NB4 (cell line): ENCODE measurements at places on chromosomes 16 and 17.
A peak's percentile ranks its signal among the peaks of the same experiment; 100 is the strongest.

DNA sequence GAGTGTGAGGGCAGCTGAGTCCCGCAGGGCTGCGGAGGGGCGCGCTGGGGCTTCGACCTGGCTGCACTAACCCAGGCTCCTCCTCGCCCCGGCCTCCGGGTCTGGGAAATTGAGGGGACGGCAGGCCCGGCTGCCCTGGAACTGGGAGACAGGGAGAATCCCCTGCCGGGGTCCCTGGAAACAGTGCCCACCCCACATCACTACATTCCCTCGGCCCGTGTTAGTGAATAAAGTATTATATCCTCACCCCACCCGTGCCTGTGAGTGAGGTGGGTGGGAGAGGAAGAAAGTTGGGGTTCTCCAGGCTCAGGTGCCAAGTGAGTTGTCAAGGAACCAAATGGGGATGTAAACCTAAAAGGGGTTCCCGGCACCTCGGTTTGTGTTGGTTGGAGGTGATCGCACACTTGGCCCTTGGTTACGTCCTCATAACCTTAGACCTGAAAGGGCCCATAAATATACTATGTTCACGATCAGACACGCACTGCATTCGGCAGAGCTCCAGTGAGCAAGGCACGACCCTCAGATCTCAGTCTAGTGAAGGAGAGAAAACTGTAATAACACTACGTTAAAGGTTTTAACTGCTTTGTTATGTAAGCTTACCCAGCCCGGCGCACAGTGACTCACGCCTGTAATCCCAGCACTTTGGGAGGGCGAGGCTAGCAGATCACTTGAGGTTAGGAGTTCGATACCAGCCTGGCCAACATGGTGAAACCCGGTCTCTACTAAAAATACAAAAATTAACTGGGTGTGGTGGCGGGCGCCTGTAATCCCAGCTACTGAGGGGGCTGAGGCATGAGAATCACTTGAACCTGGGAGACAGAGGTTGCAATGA is 11.2 kb downstream of the ZNF771 start:
- DNase-seq, result peak; percentile 55

DNA sequence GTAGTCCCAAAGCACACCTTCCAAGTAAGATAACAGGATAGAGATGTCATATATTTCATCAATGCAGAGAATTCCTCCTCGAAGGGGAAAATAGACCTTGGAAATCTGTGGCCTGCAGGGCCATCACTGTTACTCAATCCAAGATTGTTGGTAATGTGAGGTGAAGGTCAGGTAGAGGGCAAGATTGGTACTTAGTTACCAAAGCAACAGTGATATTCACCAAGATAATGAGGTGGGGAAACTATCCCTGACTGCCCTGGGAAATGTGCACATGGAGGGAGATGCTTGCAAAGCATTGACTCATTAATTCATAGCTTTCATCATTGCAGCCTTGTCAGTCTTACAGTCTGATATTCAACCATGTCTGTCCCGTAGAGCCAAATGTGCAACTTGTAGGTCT is 234.1 kb upstream of the MON1B start:
- DNase-seq, result no peak

DNA sequence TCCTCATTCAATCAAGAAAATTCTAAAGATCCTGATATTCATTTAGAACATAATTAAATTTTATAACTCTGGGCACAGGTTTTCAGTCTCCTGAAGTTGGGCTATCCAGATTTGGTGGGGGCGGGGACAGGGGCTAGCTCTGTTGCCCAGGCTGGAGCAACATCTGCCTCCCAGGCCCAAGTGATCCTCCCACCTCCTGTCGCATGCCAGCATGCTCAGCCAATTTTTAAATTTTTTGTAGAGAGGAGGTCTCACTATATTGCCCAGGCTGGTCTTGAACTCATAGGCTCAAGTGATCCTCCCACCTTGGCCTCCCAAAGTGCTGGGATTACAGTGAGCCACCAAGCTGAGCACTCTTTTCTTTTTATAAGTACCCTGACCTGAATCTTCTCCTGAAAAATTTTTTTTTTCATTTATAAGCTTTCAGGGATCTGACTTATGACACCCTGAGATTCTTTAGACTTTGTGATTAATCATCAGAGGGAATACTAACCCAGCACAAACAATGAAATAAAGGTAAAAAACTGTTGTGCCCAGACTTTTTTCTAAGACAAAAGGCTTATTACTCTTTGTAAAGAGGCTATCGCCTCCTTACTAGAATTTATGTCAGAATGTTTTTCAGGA is 62.6 kb downstream of the TUBD1 start:
- peak; percentile 62 for DNase-seq

GRCh38 chr16:54930005-54930868 is at the start of gene IRX5:
TSS of gene IRX5 (plus strand) at chr16:54930865. CDS start at chr16:54931199, 334 bp downstream.
- peak; percentile 99 for DNase-seq

DNA sequence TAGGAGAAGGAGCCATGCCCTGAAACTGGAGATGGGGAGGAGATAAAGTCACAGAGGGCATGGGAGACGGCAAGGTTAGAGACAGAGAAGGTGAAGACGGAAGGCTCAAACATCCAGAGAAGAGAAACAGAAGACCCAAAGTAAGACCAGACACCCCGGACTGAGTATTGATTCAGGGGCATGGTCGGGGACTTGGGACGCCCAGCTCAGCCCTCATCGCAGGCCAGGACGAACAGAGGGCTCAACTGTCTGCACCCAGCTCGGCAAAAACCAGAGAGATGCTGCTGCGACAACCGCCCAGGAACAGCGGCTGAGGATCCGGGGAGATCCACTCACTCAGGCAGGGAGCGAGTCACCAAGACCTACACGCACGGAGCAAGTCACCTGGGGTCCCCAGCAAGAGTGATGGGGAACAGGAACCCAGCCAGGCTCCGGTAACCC is 999 bp downstream of the XYLT1 start:
- DNase-seq, result peak; percentile 39

GRCh38 chr17:78126895-78127238 is 1.7 kb downstream of the TMC6 start:
- no peak for DNase-seq

DNA sequence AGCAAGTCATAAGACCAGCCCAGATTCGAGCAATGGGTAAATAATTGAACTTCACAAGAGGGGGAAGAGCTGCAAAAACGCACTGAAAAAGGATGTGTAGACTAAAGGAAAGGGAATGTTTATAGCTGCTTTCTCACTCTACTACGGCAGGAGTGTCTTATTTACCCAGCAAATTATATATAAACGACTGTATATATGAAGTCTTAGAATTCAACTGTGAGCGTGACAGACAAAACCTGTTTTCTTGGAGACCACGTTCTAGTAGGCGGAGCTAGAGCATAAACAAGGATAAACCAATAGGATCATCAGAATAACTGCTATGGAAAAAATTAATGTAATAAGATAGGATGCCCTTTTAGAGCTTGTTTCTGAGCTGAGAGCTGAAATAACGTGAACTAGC is 394.6 kb upstream of the MON1B start:
- DNase-seq, result no peak
